ENCODE measurements at places on chromosomes 4 and X.

- DNase-seq = no peak
- no peak overlapping the region for H3K27ac ChIP-seq
- H3K36me3 ChIP-seq = no peaks in the 10 kb centered on the region
- H3K27me3 ChIP-seq = no peaks in the 10 kb centered on the region
These were observed 78.2 kb upstream of the QRFPR start for GRCh38 chr4:121459026-121459425.

- H3K27me3 ChIP-seq = no peaks in the 10 kb centered on the region
- no peak overlapping the region for H3K4me3 ChIP-seq
- no peak for DNase-seq
These were observed 32.1 kb upstream of the VEGFD start for GRCh38 chrX:15416133-15416993.

GRCh38 chr4:15653864-15654592, 1.1 kb downstream of the FBXL5 start:
- H3K4me1 ChIP-seq = peaks cover 35% of the 10 kb centered on the region
- H3K27ac ChIP-seq = peak overlapping the region; percentile 97
- DNase-seq = peak; percentile 49
- H3K4me3 ChIP-seq = peak overlapping the region; percentile 89
- no peaks in the 10 kb centered on the region for H3K36me3 ChIP-seq
- H3K27me3 ChIP-seq = no peaks in the 10 kb centered on the region

DNA sequence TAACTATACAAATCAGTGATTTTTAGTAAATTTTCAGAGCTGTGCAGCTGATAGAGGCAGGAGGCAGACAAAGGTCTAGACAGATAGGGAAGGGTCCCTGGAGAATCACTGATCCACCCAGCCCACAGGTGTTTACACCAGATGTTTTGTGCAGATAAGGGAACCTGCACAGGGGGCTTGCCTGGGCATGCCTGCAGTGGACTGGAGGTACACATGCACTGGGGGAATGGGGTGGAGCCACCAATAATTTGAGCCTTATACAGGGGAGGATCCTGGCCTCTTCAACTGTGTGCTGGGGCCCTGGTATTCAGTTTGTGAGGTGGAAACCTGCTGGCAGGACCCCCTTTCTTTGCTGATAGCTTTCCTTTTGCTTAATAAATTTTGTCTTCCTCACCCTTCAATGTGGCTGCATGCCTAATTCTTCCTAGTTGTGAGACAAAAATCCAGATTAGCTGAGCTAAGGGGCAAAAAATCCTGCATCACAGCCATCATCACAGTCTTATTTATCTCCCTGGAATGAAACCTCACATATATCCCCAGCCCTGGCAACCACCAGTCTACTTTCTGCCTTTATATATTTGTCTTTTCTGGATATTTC, 102.8 kb downstream of the KDM6A start:
- H3K27me3 ChIP-seq = no peaks in the 10 kb centered on the region
- H3K27ac ChIP-seq = no peak overlapping the region
- H3K4me3 ChIP-seq = no peak overlapping the region

DNA sequence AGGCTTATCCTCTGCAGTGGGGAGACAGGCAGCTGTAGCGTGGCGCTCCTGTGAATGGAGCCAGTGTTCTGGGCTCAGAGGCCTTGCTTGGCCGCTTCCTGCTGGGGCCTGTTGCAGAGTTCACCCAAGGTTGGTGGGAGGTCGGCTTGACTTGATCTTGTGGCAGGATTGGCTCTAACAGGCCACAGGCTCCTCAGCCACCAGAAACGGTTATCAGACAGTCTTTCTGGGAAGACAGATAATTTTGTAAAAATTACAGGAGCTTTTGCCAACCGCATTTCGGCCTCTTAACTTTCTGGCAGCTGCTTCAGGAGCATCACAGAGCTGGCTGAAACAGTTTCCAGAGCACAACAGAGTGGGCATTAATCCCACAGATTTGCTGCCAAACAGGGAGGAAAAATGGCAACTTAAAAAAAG, 66.4 kb downstream of the DIPK2B start:
- H3K27ac ChIP-seq = no peak overlapping the region
- no peaks in the 10 kb centered on the region for H3K27me3 ChIP-seq
- no peaks in the 10 kb centered on the region for H3K36me3 ChIP-seq
- peak; percentile 85 for DNase-seq
